ENCODE measurements at places on chromosomes 2 and 18.

DNA sequence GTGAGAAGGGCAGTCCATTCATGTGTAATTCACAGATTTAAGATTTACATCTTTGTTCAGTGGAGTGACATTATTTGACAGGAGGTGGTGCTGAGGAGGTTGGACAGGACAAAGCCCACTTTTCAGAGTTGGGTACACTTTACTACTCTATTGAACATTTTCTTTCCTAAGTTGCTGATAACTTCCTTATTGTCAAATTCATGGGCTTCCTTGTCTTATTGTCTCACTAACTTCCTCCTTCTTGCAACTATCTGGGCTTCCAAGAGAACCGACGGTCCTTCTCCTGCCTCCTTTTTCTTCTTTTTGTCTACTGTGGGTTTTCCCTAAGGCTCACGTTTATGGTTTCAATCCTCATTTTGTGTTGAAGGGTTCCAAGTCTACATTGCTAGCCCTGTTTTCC is 67.7 kb upstream of the DNMT3A start:
- DNase-seq = no peak

GRCh38 chr18:23967321-23968089 is 47.0 kb upstream of the TTC39C start:
- DNase-seq = no peak

DNA sequence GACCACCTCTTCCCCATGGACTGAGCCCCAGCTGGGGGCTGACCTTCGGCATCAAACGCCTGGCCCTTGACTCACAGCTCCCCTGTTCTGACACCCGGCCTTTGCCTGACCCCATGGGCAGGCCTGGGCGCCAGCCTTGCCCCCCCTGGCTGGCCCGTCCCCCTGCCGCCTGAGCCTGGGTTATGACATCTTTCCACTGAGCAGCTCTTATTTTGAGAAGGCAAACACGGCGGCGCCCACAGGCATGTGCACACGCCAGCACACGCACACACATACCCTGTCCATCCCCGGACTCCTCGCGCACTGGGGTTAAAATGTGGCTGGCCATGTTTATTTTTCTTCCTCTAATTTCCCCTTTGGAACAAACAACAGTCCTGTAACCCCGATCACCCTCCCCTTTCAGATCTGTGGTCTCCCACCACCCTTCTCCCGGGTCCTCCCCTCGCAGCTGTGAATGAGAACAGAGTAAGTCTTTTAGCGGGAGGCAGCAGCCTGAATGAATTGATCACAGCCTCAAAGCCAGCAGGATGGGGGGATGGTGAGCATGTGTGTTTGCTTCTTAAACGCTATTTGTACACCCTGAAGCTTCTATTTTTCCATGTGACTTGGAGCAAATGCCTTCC is 11.8 kb upstream of the ATOH8 start:
- DNase-seq = no peak

GRCh38 chr2:224969633-224970260 is 72.5 kb downstream of the DOCK10 start:
- DNase-seq = no peak

DNA sequence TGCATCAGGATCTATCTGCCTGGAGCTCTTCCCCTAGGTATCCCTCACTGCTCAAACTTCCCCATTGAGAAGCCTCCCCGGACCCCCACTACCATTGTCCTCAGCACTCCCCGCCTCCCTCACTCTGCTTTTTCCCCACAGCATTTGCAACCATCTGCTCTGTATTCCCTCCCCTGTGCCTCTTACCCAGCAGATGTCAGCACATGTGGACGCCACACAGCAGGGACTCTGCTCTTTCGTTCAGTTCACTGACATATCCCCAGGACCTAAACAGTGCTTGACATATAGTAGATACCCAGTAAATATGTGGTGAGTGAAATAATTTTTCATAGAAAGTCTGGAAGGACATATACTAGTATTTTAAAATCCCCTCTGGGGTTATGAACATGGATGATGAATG is 101.1 kb downstream of the TMEM247 start:
- DNase-seq = no peak

- no peak for DNase-seq
Observed at GRCh38 chr2:66494708-66495107, 59.8 kb downstream of the MEIS1 start.

DNA sequence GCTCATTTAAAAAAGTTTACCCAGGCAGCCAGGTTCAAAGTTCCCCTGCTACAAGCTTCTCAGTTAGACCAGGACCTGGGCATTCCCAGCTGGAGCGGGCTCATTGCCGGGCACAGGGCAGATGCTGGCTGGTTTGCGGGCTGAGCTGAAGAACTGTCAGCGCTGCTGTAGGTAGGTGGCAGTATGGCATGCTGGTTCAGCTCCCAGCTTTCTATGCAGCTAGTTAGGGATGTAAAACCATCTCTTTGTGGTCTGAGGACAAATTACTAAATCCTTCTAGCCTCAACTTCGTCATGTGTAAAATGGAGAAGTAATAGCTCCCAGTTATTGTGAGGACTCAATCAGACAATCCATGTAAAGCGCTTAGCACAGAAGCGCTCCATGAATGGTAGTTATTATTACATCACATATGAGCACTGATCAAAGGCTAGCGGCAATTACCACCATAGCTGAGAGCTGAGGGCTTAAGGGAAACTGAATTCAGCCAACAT is 2.4 kb upstream of the LDLRAD4 start:
- DNase-seq = no peak

DNA sequence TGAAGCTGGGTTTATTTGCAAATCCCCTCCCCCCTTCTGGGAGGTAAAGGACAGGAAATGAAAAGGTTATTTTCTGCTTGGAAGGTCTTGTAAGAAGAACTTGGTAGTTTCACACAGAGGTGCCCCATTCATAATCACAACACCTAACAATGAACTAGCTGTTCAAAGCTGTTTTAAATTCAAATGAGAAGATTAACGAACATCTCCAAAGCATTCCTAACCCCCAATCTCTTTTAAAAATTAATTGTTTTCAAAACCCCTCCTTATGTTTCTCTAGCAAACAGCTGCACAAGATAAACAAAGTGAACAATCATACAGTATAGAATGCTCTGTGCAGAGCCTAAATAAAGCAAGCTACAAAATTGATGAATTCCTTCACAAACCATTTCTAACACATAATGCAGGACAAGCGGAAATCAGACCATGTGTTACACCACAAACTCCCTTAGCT is 271.4 kb downstream of the SATB2 start:
- no peak for DNase-seq

DNA sequence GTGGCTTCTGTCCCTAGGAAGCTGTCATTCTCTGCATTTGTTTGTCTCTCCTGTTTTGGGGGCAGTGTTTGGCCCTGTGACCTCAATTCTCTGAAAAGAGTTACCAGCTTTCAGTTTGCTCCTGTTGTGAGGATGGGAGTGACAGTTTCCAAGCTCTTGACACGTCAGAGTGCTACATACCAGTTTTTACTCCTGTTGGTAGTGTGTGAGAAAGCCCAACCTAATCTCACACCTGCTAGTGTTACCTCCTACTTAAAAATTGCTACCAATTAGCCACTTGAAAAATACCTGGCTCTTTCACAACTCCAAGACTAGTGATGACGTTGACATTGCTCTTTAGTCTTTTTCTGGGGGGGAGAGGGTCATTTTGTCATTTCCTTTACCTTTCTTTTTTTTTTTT is 14.1 kb downstream of the SKA1 start:
- DNase-seq = no peak

GRCh38 chr2:55859875-55860274 is 63.7 kb downstream of the EFEMP1 start:
- no peak for DNase-seq

- no peak for DNase-seq
Observed at GRCh38 chr2:235536711-235537110, 42.9 kb downstream of the AGAP1 start.

- DNase-seq = no peak
Observed at GRCh38 chr2:161962160-161962559, 111.9 kb downstream of the DPP4 start.

DNA sequence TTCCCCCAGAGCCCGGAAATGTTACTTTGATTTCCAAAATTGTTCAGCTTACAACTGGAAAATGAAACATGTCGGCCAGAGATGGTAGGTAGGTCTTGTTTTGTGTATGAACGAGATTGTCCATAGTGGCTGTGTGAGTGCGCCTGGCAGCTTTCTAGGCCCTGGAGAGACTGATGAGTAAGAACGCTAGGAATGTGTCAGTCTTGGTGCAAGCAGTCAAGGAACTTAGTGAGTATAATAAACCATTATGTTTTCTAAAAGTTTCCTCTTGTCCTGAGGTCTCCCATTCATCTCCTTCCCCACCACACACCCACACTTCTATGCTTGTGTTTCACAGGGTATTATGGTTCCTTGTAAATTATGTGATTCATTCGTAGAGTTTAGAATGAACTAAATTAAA is 234.2 kb downstream of the CDH2 start:
- DNase-seq = no peak

- DNase-seq = no peak
Observed at GRCh38 chr2:180406687-180407086, 399.6 kb upstream of the CWC22 start.

DNA sequence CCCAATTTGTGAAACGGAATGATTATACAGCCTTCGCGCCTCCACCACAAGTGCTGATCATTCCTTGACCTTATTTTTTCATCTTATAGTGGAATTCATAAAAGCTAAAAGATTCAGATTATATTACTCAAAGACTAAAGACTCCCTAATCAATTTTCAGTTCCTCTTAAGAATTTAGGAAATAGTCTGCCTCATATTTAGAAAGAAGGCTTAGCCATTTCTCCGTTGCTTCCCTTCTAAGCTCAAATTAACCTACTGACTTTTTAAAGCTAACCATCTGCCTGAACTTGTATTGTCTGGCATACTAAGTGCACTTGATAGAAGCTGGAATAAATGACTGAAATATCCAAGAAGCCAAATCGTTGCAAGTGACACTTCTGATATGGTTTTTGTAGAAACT is 44.7 kb downstream of the HNRNPLL start:
- DNase-seq = no peak

- DNase-seq = no peak
Observed at GRCh38 chr2:9095226-9095625, 91.7 kb upstream of the MBOAT2 start.

DNA sequence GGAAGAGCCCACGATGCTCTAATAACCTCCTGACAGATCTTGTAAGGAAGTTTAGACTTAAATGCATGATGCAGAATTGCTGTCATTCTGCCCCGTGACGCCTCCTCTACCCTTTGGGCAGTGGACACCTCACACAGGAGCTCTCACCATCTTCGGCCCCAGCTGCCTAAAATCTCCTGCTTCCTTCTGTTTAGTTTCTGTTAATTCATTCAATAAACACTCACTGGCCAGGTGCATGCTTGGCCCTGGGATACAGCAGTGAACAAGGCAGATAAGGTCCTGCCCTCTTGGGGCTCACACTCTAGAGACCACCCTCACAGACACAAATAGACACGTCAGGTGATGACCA is 81.1 kb downstream of the SEPTIN10 start:
- DNase-seq = no peak

- no peak for DNase-seq
Observed at GRCh38 chr2:115303-115702, 69.0 kb upstream of the FAM110C start.

DNA sequence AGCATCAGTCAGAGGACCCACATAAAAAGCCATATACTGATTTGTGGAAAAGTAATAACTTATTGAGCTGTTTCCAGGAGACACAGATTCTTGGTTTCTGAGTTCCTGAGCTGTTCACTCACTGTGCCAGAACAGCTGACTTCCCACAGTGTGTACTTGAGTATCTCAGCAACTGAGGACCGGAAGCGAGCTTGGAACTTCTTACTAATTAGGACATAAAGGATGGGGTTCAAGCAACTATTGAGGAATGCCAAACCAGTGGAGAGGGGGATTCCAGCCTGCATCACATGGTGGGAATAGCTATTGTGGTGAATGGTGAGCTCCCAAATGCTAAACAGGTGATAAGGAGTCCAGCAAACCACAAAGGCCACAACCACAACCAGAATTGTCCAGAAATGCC is 16.4 kb downstream of the EEF1B2 start:
- DNase-seq = no peak

DNA sequence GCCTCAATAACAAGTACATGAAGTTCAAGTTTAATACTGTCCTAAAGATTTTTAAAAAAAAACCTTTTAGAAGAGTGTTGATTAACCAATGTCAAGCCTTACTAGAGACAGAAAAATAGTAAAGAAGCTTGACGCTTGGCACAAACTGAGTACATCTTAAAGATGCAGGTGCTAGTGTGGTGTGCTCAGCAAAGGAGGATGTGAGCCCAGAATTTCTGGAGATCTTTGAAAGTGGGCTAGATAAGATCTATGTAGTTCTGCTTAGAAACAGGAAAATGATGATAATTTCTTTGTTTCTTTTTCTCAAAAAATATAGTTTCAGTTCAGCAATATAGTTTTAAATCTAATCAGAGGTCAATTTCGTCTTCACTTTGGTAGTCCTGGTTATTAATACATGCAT is 118.3 kb upstream of the KLHL14 start:
- no peak for DNase-seq

DNA sequence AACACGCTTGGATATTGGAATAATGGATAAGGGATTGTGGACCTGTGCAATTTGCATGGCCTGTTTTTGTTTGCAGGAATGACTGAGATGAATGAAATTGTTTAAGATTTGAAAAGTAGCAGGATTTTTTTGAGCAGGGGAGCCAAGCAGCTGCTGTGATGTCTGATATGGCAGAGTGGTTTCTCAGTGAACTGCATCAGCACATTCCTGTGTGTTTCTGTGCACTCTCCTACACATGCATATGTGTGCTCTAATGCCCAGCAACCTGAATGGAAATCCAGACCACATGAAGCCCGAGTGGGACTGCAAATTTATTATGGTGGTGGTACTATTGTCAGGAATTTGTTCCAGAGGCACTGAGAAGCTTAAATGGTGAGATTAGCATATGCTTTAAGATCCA is 161.7 kb downstream of the PARD3B start:
- no peak for DNase-seq

DNA sequence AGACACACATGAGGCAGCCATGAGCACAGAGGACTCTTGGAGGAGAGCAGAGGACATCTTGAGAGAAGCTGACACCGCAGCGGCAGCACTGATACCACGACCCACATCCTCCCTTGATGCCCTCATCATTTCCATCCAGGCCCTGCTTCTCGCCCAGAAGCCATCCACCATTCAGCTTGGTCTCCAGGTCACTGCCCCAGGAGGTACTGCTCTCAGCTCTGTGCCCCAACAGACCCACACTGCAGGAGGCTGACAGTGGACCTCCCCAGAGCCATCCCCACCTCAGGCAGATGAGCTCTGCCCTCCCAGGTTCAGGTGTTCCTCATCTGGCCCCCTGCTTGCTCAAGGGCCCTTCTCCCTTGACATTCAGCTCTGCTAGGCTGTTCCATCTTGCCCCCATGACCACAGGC is 74.9 kb downstream of the ACKR3 start:
- DNase-seq = no peak

DNA sequence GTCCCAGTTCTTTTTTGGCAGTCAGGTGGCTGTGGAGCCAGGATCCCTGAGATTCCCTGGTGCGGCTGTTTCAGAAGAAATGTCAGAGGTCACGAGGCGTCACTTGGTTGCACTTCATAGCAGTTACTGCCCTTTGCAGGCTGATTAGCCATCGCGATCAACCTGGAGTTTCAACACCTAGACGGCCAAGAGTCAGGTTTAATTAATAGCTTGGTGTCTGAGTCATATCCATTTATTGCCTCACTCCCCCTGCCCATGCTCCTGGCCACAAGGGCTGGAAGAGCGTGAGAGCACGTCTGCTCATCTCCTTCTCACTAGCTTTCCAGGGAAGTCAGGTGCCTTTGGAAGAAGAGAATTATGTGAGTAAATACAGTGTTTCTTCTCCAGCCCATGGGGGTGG is 552.3 kb downstream of the TSN start:
- DNase-seq = no peak

GRCh38 chr2:53091183-53091582 is 676.4 kb upstream of the CHAC2 start:
- DNase-seq = no peak

All from stimulated activated CD4-positive, alpha-beta T cell treated with anti-CD3 and anti-CD28 coated beads, Interleukin-15, amount 100 ng/mL, for 1 hour (primary cell).